NCI-H2029 treated with DMSO at 0.1 percent for 48 hours (cell line): ENCODE measurements at places on chromosomes 16 and 17.

DNA sequence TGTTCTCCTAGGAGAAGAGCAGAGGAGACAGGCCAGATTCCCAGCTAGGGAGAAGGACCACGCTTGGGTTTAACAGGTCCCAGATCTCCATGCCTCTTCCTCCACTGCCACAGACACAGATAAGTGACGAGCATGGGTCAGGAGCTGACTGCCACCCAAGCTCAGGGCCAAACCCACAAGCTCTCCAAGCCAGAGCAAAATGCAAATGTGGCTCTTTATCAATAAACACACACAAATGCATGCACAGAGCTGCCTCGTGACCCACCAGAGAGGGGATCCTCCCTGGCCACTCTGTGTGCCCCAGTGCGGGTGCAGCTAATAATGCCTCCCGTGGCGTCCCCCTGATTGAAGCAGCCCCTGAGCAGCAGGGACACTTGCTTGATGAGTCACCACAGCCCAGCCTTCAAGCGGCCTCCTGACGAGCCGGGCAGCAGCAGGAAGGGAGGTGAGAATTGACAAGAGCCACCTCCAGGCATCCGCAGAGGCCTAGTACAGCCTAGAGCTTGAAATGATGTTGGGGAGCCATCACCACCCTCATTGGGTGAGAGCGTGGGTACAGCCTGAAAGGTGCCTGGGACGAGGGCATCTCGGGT is 143.9 kb downstream of the CCDC182 start:
- DNase-seq: no peak

- no peak for DNase-seq
Observed at GRCh38 chr17:75492555-75493168, 22.7 kb downstream of the CASKIN2 start.

- DNase-seq: no peak
Observed at GRCh38 chr17:9971991-9972390, 66.9 kb upstream of the RCVRN start.

GRCh38 chr16:55346475-55346874 is 22.5 kb downstream of the IRX6 start:
- DNase-seq: no peak

- no peak for DNase-seq
Observed at GRCh38 chr17:75712446-75712845, 8.8 kb upstream of the ITGB4 start.

GRCh38 chr17:65656390-65657250 is 95.2 kb upstream of the AXIN2 start:
- DNase-seq: no peak

- no peak for DNase-seq
Observed at GRCh38 chr16:9219813-9220212, 128.4 kb downstream of the HAPSTR1 start.

- DNase-seq: no peak
Observed at GRCh38 chr16:3190949-3191353, 2.9 kb downstream of the OR1F1 start.

- no peak for DNase-seq
Observed at GRCh38 chr17:2712300-2713043, 908 bp upstream of the CLUH start.

DNA sequence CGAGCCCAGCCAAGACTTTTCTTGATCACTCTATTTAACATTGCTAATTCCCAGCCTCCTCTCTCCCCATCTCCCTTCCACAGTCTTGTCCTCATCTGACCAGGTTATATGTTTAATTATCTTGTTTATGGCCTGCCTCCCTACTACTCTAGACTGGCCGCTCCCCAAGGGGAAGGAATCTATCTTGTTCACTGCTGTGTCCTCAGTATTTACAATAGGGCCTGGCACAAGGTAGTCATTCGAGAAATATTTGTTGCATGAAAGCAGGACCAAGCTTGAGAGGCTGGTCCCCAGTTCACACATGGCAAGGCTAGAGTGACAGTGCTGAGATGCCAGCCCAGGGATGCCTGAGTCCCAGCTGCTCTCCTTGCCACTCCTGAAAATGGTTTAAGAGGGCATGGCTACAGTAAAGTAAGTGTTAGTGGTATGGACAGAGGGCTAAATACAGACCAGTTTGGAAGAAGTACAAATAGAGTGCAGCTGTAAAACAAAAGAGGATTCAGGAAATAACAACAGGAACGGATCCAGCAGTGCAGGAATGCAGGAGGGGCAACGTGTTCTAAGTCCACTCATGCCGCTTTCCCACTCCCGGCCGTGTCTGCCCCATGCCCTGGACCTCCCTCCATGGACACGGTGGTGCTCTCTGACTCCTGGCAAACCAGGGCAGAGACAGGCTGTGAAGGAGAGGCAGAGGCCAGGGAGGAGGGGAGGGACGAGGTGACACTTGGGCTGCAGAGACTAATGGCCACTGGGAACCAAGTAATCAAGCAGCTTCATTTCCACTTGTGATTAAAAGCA is 65.6 kb downstream of the TOM1L2 start:
- no peak for DNase-seq

DNA sequence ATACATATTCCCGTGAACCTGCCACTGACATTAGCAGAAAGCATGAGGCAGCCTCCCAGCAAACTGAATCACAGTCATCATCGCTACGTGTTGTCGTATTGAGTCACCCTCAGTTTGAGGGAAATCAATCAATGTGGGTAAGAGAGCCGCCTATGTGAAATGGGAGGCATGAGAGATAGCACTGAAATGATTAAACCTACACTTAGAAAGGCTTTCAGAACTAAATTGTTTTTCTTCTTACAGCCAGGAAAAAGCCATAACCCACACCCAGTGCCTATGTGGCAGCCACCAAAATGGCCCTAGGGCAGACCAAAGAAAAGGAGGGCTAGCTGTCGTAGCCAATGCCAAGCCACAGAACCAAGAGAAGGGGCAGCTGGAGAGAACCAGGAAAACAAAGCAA is 90.5 kb downstream of the ADAMTS18 start:
- DNase-seq: no peak

DNA sequence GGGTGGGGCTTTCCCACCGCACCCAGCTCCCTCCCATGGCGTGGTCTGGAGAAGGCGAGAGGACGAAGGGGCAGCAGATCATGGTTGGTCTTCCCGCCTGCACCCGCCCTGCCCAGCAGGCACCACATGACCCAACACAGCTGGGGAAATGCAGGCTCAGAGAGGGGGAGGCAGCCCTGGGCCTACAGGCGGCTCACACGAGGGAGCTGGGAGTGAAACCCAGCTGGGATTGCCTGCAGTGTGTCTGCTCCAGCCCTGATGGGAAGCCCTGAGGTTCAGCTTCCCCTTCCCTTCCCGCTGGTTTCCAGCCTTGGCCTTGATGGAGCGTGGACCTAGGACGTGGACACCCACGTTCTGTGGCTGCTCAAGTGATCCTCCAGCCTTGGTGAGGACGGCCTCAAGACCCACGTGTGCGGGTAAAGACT is 20.0 kb upstream of the PABPN1L start:
- DNase-seq: no peak

DNA sequence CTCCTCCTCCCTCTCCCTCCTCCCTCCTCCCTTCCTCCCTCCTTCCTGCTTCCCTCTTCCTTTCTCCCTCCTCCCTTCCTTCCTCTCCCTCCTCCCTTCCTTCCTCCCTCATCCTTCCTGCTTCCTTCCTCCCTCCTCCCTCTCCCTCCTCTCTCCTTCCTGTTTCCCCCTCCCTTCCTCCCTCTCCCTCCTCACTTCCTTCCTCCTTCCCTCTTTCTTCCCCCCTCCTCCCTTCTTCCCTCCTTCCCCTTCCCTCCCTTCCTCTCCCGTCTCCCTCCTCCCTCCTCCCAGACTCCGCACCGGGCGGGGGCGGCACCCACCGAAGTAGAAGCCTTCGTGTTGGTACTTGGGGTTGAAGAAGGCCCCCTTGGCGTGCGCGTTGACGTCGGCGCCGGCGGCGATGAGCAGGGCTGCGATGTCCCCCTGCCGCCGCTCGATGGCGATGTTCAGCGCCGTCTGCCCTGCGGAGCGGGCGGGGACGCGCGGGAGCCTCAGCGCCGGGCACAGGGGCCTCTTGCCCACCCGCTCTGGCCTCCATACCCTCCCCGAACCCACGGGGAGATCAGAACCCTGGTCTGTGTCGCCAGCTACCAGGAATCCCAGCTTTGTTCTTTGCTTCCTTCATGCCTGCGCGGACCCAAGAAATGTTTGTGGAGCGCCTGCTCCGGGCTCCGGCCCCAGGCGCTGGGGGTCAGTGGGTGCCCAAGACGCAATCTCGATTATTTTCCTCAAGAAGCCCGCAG is 22.2 kb downstream of the TRPV3 start:
- DNase-seq: no peak

DNA sequence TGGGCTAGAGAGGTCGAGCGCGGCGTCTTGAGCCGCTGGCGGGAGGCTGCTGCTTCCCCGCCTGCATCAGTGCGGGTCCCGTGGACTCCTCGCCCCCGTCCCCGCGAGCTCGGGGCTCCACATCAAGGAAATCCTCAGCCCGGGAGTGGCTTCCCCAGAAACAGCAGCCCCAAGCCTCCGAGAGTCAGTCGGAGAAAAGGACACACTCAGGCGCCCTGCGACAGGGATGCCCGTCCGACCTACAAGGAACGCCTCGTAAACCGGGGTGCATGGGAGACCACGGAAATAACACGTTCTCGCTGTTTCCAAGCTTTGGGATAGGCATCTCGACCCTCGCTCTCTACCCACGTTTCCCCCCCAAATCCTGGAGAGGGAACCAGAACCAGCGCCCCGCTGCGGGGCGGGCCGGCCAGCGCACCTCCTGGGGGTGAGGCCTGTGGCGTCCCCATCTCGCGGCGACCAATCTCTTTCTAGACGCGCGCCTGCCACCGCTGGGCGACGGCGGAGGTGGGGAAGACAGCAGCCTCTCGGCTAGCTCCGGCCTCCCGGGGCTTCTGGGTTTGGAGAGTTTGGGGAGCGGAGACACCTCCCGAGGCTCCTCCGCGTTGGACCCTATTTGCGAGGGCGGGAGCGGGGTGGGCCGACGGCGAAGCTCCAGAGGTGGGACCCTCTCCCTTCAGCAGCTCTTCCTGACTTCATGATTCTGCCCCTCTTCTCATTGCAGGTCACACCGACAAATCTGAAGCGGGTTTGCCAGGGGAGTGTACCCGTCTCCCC is 759 bp upstream of the TP53I13 start:
- no peak for DNase-seq

DNA sequence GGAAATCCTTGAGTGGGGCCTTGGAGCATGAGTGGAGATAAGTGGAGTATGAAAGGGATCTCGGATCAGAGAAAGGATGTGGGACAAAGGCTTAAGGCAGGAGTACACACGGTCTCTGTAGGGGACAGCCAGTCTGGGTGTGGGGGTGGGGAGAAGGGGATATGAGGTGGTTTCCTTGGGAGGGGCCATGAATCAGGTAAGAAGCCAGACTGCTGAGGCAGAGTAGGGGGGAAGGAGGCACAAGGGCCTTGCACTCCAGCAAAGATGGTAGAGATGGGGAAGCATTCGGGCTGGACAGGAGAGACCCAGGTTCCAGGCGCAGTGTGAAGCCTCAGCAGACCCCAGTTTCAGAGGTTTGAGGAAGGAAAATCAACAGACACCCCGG is 1.6 kb downstream of the HSD11B2 start:
- no peak for DNase-seq

GRCh38 chr17:49788478-49789242 is at the start of gene KAT7:
TSS of gene KAT7 (plus strand) at chr17:49788681. CDS start at chr17:49788835, 154 bp downstream.
- DNase-seq: peak; percentile 96

GRCh38 chr16:65500919-65501318 is 379.1 kb upstream of the CDH11 start:
- no peak for DNase-seq

DNA sequence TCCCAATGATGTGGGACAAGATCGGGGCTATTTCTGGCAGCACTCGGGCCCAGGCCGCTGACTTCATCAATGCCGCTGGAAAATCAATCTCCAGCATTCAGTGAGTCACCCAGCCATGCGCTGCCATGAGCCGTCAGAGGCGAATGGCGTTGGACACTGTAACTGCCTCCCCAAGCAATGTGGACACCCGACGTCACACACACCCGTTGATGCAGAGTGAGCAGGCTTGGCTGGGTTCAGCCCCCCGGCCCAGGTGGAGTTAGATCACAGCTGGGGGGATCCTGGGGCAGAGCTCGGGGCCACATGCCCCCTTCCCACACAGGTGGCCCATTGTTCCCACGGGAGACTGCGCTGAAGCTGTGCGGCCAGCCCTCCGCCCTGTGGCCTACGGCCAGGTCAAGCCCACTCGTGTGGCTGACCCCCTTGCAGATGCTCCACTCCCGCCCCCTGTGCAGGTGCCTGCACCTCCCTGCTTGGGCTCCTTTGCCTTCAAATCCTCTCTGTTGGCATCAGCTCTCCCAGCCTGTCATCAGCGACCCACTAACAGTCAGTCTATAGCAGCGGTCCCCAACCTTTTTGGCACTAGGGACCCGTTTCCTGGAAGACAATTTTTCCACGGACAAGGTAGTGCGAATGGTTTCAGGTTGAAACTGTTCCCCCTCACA is 89.9 kb downstream of the TBC1D16 start:
- DNase-seq: no peak

GRCh38 chr17:50482110-50482509 is 3.5 kb downstream of the RSAD1 start:
- DNase-seq: no peak

DNA sequence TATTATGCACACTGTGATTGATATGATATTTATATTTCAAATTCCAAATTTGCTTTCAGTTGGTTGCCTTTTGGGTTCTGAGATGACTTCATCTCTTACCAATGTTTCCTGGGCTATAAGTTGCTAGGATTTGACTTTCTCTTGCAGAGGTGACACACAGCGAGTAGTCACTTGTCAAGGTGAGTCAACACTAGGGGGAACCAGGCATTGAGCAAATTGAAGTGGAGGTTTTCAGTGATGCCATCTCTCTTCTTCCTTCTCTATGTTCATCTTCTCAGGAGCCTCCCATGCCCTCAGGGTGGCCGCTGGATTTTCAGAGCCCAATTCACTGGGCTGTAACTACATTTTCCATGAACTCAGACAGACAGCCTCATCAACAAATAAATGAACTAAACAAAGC is 6.0 kb upstream of the CPD start:
- no peak for DNase-seq

- no peak for DNase-seq
Observed at GRCh38 chr17:31140111-31140510, 45.3 kb downstream of the NF1 start.

DNA sequence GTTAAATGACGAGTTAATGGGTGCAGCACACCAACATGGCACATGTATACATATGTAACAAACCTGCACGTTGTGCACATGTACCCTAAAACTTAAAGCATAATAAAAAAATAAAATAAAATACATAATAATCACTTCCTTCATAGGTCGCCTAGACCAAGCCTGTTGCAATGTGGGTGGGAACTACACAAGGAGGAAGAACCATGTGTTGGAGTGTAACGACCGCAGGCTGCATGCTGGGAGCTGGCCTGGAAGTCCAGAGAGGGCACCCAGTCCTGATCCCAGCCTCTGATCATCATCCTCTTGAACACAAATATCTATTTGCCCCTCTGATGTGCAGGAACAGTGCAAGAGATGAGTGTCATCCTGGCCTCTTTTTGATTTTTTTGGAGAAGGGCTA is 224.7 kb upstream of the ASIC2 start:
- no peak for DNase-seq

- DNase-seq: no peak
Observed at GRCh38 chr17:62611728-62612127, 15.7 kb upstream of the MRC2 start.
